ENCODE measurements at places on chromosomes 12 and 14.

DNA sequence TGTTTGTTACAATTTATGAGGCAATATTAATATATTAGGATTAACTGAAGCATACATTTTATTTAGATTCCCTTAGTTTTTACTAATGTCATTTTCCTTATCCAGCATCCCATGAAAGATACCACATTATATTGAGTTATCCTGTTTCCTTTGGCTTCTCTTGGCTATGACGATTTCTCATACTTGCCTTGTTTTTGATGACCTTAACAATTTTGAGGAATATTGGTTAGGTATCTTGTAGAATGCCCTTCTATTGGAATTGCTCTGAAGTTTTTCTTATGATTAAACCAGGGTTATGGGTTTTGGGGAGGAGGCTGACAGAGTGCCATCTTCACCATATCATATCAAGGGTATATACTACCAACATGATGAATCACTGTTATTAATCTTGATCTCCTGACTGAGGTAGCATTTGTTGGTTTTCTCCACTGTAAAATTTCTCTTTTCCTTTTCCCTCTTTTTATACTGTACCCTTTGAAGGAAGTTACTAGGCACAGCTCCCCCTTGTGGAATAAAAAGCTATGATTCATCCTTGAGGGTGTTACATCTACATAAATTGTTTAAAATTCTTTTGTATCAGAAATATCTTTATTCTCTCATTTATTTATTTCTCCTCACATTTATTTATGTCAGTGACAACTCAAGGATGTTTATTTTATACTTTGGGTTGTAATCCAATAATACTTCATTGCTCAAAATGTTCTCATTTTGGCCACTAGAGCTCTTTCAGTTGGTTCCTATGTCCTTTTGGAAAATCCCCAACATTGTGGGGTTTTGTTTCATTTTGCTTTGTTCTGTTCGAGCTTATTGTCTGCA is 239.0 kb downstream of the SLC16A7 start:
- DNase-seq = peak; percentile 8

DNA sequence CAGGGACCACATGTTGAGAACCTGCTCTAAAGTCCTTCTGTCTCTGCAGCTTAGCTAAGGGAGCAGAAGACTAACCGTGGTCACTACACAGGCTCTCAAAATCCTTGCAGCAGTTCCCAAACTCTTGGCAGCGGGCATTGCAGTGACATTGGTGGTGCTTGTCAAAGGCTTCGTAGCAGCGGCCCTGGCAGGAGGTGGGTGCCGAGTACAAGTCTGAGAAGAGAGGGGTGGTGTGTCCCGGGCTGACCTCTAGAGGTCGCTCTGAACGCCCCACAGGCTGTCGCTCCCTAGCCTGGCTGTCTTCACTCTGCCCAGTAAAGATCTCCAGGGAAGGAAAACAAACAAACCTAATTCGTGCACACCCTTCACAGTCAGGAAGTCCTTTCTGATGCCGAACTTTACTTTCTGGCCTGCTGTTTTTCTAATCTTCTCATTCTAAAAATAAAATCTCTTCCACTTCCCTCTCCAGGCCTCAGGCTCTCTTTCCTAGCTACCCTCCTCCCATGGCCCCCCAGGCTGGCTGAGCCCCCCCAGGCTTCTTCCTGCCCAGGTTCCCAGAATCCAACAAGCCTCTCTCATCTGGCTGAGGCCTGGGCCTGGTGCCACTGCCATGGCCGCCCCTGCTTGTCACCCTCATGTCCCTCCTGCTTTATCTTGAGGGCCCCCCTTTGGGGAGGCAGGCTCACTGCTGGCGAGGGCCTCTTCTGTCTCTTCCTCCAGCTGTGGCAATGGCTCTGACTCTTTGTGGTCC is 7.7 kb downstream of the ENDOU start:
- DNase-seq = peak; percentile 68

DNA sequence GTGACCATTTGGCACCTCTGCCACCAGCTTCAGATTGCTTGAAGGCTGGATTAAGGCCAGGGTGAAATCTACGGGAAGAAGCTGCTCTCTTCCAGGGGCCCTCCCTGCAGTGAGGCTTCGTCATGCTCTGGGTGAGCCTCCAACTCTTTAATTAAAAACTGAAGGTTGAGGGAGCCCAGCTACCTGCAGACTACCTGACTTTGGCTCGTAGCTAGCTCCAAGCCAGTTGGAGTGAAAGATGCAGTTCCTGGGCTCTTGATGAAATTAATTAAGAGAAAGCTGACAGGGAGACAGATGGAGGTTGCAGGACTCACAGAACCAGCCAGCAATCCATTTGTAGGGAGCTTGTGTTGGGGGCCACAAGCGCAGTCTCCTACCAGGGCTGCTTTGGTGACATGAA is 168.5 kb upstream of the SFSWAP start:
- DNase-seq = no peak

GRCh38 chr12:9751204-9752144 is 9.2 kb downstream of the CD69 start:
- no peak for DNase-seq

GRCh38 chr12:80720516-80720915 is 3.8 kb downstream of the MYF5 start:
- no peak for DNase-seq

DNA sequence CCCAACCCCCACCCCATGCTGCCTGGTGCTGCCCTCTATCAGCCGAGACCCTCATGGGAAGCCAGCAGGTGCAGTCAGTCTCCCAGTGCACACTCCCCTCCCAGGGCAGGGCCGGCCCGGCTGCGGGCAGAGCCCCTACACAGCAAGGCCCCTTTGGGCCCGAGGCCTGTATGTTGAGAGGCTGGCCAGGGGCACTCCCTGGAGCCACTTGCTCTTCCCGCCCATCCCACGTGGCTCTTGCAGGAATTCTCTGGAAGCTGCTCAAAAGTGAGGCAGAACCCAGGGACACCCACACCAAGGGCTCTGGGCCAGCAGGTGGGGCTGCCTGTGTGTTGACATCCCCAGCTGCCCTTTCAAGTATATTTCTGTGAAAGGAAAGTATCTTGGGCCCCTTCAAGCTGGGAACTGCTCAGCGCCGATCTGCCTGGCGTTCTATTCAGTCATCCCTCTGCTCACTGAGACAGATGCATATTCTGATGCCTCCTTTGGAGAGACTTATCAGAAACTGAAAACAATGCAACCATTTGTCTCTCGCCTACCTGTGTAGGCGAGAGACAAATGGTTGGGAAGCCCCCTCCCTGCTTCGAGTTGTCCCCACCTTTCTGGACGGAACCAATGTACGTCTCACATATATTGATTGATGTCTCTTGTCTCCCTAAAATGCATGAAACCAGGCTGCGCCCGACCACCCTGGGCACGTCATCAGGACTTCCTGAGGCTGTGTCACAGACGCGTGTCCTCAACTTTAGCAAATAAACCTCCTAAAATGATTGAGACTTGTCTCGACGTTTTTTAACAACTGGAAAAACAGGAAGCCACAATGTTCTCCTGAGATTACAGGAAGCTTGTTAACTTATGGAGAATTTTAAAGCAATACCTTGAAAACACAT is 6.0 kb downstream of the GPR132 start:
- no peak for DNase-seq

DNA sequence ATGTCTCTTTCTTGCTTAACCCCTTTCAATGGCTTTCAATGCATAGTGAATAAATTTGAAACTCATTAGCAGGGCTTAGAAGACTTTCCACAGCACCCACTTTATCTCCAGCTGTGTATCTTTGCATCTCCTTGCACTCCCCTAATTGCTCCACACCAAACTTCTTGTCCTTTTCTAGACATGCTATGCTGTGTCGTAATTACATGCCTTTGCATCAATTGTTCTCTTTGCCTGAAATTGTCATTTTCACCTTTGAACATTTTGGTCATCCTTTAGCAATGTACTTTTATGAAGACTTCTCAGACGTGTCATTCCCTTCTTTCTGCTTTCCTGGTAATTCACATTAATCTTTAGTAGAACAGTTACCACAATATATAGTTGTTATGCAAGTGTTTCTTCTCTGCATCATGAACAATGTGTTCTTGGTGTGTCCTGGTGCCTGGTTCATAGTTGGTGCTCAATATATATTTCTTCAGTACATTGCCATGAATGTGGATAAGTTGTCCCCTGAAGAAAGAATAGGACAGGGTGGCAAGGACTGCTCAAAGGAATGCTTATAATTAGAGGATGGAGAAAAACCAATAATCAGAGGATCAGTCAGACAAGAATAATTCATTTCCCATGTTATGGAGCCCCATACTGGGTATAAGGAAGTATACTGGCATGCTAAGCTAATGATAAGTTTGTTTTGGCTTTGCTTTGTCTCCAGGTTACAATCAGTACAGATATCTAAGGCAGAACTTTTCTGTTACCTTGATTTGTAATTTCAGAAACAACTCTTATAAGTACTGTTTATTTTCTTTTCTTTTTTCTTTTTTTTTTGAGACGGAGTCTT is 27.2 kb downstream of the ARF6 start:
- no peak for DNase-seq

DNA sequence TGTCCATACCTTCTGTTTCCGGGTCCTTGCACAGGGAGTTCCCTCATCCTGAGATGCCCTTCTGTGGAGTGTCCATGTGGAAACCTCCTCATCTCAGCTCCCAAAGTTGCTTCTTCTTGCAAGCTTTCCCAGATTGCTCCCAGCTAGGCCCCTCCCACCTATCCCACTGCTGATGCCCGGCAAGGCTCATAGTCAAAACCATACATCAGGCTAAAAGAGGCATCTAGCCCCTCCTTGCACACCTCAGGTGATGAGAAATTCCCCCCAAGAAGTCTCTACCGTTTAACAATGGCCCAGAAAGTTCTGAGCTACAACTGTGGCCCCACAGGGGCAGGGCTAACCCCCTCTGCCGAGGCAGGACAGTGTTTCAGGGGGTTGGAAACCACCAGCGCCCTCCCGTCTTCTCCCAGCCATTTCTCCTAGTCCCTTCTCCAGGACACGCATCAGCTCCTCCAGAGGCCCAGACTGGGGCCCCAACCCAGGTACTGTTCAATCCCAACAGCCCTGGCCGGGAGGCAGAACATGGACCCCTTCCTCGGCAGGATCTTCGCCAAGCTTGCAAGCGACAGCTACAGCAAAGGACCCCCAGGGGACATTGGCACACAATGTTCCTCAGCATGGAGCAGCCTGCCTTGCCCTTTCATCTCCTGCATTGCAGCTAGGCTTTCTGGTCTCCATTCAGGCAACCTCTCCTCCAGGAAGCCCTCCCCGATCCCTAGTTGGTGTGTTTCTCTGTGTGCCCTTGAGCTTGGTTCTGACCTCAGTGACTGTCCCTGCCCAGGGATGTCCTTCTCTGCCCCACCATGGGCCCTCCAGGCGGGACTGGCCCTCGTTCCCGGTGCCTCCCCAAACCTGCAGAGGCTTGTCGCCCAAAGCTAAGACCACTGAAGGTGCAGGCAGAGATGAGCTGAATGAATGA is 4.5 kb upstream of the BEGAIN start:
- DNase-seq = no peak

DNA sequence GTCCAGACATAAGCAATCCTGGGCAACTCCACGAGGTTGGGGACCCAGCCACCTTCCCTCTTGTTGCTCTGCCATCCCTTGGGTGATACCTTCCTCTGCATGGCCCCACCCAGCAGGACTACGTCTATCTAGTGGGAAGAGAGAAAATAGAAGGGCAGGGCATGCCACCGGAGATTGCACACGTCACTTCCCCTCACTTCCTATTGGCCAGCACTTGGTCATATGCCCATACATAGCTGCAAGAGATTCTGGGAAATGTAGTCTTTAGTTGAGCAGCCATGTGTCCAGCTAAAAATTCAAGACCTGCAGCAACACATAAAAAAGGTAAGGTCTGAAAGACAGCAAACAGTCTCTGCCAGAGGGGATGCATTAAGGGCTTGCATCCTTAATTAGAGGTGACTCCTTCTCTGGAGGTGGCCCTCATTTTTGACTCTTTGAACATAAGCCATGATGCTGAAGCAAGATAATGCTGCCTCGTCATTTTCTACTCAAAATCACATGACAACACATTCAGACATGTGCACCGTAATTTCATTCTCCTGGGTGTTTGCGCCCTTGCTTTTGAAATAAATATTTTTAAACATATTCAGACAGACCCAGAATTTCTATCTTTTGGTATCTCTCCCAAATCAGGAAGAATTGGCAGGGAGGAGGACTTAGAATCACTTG is 91.8 kb upstream of the PWP1 start:
- no peak for DNase-seq

GRCh38 chr14:67919259-67920032 is 99.9 kb downstream of the RAD51B start:
- DNase-seq = no peak

- DNase-seq = no peak
Observed at GRCh38 chr12:94222351-94223084, 74.1 kb downstream of the PLXNC1 start.

- DNase-seq = no peak
Observed at GRCh38 chr14:55914771-55915170, 203.4 kb upstream of the PELI2 start.

GRCh38 chr14:77113644-77114043 is 15.6 kb downstream of the CIPC start:
- DNase-seq = no peak

DNA sequence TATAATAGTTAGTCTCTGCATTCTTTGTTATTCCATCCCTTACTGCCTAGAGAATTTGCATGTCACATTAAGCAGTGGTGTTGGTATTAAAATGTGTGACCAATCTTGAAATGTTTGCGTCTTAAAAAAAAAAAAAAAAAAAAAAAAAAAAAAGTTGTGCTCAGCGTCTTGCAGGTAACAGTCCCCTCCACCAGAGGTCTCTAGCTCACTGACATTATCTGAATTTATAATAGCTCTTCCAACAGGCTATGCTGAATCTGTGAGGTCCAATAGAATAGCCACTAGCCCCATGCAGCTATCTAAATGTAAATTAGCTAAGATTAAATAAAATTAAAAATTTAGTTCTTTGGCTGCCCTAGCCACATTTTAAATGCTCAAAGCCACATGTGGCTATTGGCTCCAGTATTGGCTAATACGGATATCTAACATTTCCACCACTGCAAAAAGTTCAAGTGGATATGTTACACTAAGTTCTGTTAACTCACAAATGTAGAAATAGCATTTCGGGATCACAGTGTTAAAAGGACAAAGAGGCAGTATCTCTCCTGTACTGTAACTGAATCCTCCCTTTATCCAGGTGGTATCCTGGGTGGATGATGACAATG is 28.7 kb downstream of the NKX2-8 start:
- peak; percentile 62 for DNase-seq

- DNase-seq = no peak
Observed at GRCh38 chr12:113766879-113767878, 198.9 kb downstream of the RBM19 start.

- DNase-seq = no peak
Observed at GRCh38 chr12:80941916-80942315, 4.2 kb upstream of the LIN7A start.

DNA sequence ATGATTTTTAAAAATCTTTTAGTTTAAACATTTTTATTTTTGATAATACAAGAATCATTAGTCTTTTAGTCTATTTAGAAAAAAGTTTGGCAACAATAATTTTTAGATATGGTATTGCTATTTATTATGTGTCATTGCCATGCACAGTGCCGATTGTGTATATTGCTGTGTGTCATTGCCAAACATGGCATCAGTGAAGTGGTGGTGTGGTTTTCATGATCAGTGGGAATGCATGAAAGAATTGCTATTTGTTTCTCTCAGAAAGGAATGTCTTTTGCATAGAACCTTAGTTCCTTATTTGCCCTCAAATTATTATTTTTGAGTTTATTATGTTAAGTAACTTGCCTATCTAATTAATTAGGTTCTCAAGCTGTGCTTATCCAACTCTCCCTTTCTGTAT is 397.5 kb upstream of the PDE3A start:
- no peak for DNase-seq

All from NCI-H2081 (cell line).